ENCODE measurements at places on chromosomes 2 and 18. TPM values are rescaled to one million over a fixed set of nuclear protein-coding genes. Genes with fewer than 3 reads are reported as not detected.

COLEC11 gene
- not detected for polyA plus RNA-seq

DNA sequence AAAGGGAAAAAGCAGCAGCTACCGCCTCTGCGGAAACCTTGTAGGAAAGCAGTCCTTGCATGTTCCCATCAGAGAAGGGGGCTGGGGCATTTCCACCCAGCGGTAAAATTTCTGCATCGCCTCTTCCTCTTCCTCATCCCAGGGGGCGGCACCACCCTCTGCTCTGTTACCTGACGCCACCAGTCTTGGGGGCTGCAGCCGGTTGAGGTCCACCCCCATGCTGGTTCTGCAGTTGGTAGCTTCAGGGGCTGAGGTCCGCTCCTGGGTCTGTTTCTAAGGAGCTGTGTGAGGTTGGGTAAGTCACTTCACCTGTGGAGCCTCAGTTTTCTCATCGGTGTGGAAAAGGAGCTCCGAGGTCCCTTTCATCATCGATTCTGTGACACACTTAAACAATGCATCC is 14.2 kb upstream of the AGAP1 start:
- H3K36me3 ChIP-seq, result no peaks in the 10 kb centered on the region
- no peak overlapping the region for H3K4me3 ChIP-seq
- H3K27ac ChIP-seq, result no peak overlapping the region
- no peaks in the 10 kb centered on the region for H3K4me1 ChIP-seq
- DNase-seq, result no peak

GRCh38 chr18:34760444-34760843 is 50.3 kb downstream of the DTNA start:
- no peak overlapping the region for H3K4me3 ChIP-seq
- H3K27me3 ChIP-seq, result no peaks in the 10 kb centered on the region
- H3K4me1 ChIP-seq, result no peaks in the 10 kb centered on the region
- no peak for DNase-seq
- H3K27ac ChIP-seq, result no peak overlapping the region

ACOXL gene
- polyA plus RNA-seq, result 0.16 TPM

DNA sequence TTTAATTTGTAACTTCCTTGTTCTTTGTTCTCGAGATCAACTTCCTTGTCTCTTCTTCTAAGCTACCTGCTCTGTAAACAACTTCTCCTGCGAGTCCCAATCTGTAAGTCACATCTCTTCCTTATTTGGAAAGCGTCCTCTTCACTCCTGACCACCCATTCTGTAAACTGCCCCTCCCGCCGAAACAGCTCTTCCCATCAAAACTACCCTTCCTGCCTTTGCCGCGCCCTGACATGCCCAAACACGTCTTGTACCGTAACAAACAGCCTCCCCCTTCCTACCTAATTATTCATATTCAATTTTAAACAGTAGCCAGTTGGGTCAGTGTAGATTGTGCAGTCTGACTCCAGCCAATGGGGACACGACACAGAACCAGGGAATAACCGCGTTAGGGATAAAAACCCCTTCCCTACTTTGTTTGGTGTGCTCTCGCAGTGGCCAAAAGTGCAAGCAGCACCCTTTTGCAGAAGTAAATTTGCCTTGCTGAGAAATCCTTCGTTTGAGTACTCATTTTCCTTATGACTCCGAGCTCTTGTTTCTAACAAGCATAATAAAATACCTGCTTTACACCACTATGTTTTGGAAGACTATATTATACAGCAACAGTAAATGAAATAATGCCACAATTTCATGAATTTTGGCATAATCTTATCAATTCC is 39.8 kb downstream of the PIAS2 start:
- no peak for DNase-seq
- no peaks in the 10 kb centered on the region for H3K4me1 ChIP-seq
- no peaks in the 10 kb centered on the region for H3K27me3 ChIP-seq
- no peak overlapping the region for H3K4me3 ChIP-seq

DNA sequence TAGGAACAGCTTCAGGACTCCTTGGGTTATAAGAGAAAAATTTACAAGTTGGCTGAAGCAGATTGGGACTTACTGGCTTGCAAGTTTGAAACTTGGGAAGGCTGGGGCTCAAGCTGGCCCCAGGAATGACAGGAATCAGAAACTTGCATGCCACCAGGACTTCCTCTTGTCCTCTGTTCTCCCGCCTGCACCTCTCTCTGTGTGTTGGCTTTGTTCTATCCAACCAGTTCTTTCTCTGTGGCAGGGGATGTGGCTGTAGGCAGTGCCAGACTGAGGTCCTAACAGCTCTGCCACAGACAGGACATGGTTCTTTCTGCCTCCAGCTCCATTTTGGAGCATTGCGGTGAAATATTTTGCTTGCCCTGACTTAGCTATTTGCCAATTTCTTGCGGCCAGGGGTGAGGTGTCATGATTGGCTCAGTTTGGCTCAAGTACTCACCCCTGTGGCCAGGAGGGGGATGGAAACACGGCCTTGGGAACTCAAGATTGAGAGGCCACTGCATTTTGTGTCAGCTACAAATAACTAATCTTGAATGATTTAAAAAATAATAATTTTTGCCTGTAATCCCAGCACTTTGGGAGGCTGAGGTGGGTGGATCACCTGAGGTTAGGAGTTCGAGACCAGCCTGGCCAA is 48.9 kb downstream of the MEP1B start:
- DNase-seq, result no peak
- no peak overlapping the region for H3K27ac ChIP-seq
- no peaks in the 10 kb centered on the region for H3K36me3 ChIP-seq
- no peaks in the 10 kb centered on the region for H3K27me3 ChIP-seq
- H3K4me1 ChIP-seq, result no peaks in the 10 kb centered on the region

ANO7 gene
- polyA plus RNA-seq, result 0.17 TPM

GRCh38 chr18:64103986-64104385 is 44.9 kb downstream of the LINC00305 start:
- H3K4me3 ChIP-seq, result no peak overlapping the region
- H3K27ac ChIP-seq, result no peak overlapping the region
- H3K36me3 ChIP-seq, result no peaks in the 10 kb centered on the region

DNA sequence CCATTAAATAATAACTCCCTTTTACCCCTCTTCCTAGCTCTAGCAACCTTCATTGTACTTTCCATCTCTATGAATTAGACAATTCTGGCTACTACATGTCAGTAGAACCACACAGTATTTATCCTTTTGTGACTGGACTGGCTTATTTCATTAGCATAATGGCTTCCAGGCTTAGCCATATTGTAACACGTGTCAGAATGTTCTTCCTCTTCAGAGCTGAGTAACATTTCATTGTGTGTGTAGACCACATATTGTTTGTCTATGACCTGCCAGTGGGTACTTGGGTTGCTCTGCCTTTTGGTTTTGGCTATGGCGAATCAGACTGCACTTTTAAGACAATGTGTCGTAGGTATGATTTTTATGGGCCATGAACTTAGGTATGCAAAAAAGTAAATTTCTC is 20.9 kb downstream of the TSN start:
- H3K27me3 ChIP-seq, result peaks cover under 1% of the 10 kb centered on the region
- peaks cover 11% of the 10 kb centered on the region for H3K4me1 ChIP-seq
- H3K36me3 ChIP-seq, result no peaks in the 10 kb centered on the region
- DNase-seq, result no peak
- H3K4me3 ChIP-seq, result no peak overlapping the region

GRCh38 chr18:58590254-58590653 is 38.6 kb downstream of the ALPK2 start:
- H3K27ac ChIP-seq, result no peak overlapping the region
- H3K4me1 ChIP-seq, result no peaks in the 10 kb centered on the region
- no peaks in the 10 kb centered on the region for H3K27me3 ChIP-seq
- no peak for DNase-seq

ST8SIA3 gene
- not detected for polyA plus RNA-seq

DNA sequence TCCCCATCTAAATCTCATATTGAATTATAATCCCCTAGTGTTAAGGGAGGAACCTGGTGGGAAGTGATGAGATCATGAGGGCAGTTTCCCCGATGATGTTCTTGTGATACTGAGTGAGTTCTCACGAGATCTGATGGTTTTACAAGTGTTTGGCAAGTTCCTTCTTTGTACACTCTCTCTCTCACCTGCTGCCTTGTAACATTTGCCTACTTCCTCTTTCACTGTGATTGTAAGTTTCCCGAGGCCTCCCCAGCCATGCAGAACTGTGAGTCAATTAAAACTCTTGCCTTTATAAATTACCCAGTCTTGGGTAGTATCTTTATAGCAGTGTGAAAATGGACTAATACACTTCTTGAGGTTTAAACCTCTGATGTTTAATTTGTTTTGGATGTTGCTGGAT is 177.5 kb downstream of the CD8B2 start:
- no peak for DNase-seq
- no peaks in the 10 kb centered on the region for H3K4me1 ChIP-seq
- H3K27ac ChIP-seq, result no peak overlapping the region
- no peaks in the 10 kb centered on the region for H3K27me3 ChIP-seq
- no peak overlapping the region for H3K4me3 ChIP-seq
- no peaks in the 10 kb centered on the region for H3K36me3 ChIP-seq

- no peak for DNase-seq
- H3K36me3 ChIP-seq, result no peaks in the 10 kb centered on the region
- no peaks in the 10 kb centered on the region for H3K27me3 ChIP-seq
- H3K27ac ChIP-seq, result peak overlapping the region; percentile 95
Observed at GRCh38 chr2:207515671-207516070, 14.1 kb upstream of the CREB1 start.
